ENCODE measurements at places on chromosomes 4 and X.
A peak's percentile ranks its signal among the peaks of the same experiment; 100 is the strongest.

DNA sequence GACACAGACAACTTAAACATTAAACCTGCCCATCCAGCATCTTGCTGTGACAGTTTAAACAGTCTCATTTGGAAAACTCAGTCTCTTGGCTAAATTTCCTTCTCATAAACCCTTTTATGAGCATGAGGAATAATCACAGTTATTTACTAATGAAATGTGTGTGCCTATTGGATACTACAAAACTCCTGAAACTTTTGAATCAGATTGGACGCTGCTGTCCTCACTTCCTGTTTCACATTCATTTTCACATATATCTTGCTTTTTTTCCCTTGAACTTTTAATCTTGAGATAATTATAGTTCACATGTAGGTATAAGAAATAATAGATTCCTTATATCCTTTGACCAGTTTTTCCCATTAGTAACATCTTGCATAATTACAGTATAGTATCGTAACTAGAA is 111.7 kb downstream of the CDKL5 start:
- no peak for DNase-seq
- H3K27ac ChIP-seq: no peak overlapping the region
- peaks cover 13% of the 10 kb centered on the region for H3K4me1 ChIP-seq

DNA sequence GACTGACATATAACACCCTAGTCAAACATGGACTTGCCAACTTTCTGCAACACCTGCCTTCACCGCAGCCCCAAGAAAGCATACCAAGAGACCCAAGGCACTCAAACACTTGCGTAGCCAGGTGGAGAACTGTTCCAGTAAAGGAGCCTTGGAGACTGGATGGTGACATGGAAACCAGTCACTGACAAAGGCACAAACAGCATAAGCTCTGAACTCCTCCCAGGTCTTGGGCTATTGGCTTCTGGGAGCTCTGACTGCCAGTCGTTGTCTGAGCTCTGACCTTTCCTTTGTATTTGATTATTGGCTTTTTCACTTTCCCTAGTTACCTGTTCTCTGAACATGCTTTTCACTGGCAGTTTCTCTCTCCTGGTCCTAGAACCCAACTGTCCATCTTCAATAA is 38.3 kb downstream of the ARAP2 start:
- peaks cover 47% of the 10 kb centered on the region for H3K4me1 ChIP-seq
- H3K27me3 ChIP-seq: no peaks in the 10 kb centered on the region
- peaks cover 44% of the 10 kb centered on the region for H3K36me3 ChIP-seq
- no peak for DNase-seq

- no peak overlapping the region for H3K27ac ChIP-seq
- no peak for DNase-seq
- H3K4me1 ChIP-seq: no peaks in the 10 kb centered on the region
- H3K27me3 ChIP-seq: no peaks in the 10 kb centered on the region
These were observed 292.2 kb downstream of the ZIC3 start for GRCh38 chrX:137858106-137858505.

GRCh38 chrX:101260435-101260834 is 30.7 kb downstream of the TAF7L start:
- H3K27ac ChIP-seq: no peak overlapping the region
- no peak for DNase-seq
- H3K36me3 ChIP-seq: no peaks in the 10 kb centered on the region
- peaks cover 6% of the 10 kb centered on the region for H3K4me1 ChIP-seq
- H3K4me3 ChIP-seq: no peak overlapping the region

GRCh38 chr4:54225598-54226403 is 3.3 kb upstream of the PDGFRA start:
- H3K36me3 ChIP-seq: no peaks in the 10 kb centered on the region
- H3K27me3 ChIP-seq: peaks cover 68% of the 10 kb centered on the region
- peak overlapping the region; percentile 47 for H3K4me3 ChIP-seq
- peaks cover 30% of the 10 kb centered on the region for H3K4me1 ChIP-seq

DNA sequence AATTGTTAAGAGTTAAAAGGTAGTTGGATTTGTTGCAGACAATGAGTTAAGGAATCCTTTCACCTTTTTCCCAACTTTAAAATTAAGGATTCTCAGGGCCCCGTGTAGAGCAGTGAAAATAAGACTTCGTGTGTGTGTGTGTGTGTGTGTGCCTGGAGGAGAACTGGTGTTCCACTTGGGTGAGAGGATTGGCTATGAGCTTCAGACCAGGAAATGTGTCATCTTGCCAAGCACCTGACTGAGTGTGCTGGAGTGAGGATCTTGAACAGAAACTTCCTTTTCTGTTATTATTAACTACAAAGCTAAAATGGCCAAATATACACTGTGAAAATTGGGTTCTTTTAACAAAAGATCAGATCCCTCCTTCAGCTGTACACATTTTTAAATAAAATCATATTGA is 113.1 kb upstream of the VCX2 start:
- H3K27me3 ChIP-seq: no peaks in the 10 kb centered on the region
- no peak overlapping the region for H3K4me3 ChIP-seq
- no peak for DNase-seq
